ENCODE measurements at places on chromosomes 1 and 21. TPM values are rescaled to one million over a fixed set of nuclear protein-coding genes. Genes with fewer than 3 reads are reported as not detected.

The C1QC gene
- 2.2 TPM for total RNA-seq

The OR14K1 gene
- 0.36 TPM for total RNA-seq

The S100A7A gene
- not detected for total RNA-seq

The SPAG17 gene
- 3.3 TPM for total RNA-seq

The PER3 gene
- 24.2 TPM for total RNA-seq

The ETV3 gene
- 14.8 TPM for total RNA-seq

- DNase-seq, result peak; percentile 47
Measured at GRCh38 chr1:203183828-203184227, 2.7 kb downstream of the CHI3L1 start.

- DNase-seq, result peak; percentile 45
Measured at GRCh38 chr1:46512135-46512791, 22.6 kb downstream of the DMBX1 start.

DNA sequence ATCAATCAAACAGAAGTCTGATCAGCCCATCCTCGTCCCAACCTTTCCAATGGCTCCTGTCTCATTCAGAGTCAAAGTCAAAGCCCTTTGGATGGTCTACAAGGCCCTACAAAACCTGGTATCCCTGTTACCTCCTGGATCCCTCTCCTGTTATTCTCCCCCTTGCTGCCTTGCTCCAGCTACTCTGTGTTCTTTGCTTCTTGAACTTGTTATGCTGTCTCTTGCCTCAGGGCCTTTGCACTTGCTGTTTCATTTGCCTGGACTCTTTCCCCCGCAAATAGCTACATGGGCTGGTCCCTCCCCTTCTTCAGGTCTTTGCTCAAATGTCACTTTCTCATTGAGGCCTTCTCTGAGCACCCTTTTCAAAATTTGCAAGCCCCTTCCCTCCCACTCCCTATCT is 1.4 kb upstream of the CSF3R start:
- DNase-seq, result no peak

DNA sequence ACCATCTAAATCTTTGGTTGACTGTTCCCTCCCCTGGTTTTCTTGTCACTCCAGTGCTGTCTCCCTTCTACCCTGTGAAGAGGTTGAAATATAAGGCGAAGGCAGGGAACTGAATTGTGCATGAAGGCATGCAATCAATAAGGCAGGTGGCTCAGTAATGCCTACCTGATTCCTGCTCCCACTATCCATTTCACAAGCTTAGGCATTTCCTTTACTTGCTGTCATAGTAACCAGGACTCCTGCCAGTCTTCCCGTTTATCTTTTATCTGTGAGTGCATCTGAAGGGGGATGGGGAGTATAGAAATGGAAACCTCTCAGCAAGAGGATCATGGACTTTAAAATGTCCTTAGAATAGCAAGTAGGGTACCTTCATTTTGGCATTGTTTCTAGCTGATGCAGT is 40.5 kb downstream of the MRPS6 start:
- no peak for DNase-seq

DNA sequence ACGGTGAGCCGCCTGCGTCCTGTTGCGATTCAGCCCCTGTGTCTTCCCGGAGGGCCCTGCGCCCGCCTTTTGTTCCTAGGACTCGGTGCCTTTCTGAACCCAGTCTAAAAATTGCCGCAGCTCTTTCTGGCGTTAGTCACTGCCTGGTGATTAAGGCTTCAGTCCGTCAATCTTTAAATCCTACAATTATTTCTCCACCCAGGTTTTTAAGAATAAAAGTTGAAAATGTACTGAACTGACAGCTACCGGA is 16.2 kb upstream of the PDXK start:
- peak; percentile 62 for DNase-seq

Data from osteoblast (primary cell).